Thoracic aorta (tissue), 2 donors: ENCODE measurements at places on chromosomes 4 and X. TPM values are rescaled to one million over a fixed set of nuclear protein-coding genes. Genes with fewer than 3 reads are reported as not detected.

- DNase-seq: no peak
These were observed 25.5 kb downstream of the GPRASP3 start for GRCh38 chrX:102745857-102746584.

The FGB gene
- not detected for total RNA-seq

GRCh38 chrX:1657367-1658070 is 42.7 kb downstream of the ASMT start:
- DNase-seq: no peak

The RAB9B gene
- 7.7 TPM for total RNA-seq

DNA sequence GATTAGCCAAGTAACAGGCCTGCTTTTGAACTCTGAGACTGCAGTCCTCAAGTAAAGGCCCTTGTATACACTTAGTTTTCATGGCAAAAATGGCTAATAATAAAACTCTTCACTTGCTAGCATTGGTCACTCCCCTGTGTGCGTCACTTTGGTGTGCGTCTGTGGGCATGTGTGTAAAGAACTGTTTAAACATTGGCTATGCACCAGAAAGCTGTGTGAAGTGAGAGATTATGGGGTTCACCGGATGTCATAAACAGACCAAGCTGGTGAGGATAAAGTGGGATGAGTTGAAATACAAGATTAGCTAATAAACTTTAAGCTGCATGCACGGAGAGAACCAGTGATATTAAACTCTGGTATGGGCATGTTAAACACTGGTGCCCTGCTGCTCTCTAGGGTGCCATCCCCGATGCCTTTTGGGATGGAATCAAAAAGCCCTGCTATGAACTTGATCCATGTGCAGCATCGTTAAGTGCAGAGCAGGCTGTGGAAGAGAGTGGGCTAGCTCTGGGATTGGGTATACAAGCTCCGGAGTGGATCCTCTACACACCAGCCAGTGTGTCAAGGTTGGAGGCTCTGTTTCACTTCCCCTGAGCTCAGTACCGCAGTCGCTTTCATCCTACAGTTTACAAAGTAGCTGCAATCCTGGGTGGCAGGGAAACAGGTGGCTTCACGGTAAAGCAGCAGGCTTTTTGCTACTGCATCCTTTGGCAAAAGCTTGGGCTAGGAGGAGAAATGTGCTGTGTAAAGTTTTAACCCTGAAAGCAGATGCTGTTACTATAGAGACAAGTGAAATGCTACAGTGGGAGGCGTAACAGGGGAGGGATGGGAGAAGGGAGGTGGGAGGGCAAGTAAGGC is 108.3 kb upstream of the SLC4A4 start:
- DNase-seq: no peak

GRCh38 chr4:69122476-69122875 is 26.2 kb downstream of the UGT2B7 start:
- DNase-seq: no peak

- no peak for DNase-seq
These were observed 53.5 kb upstream of the PCDH10 start for GRCh38 chr4:133095591-133095990.

The C4orf50 gene
- not detected for total RNA-seq

GRCh38 chr4:157265281-157265680 is 44.8 kb downstream of the GRIA2 start:
- no peak for DNase-seq

The DDX53 gene
- total RNA-seq: not detected

The CD38 gene
- 3.2 TPM for total RNA-seq

The CTAG1B gene
- total RNA-seq: not detected
